ENCODE measurements at places on chromosomes 5 and 9. TPM values are rescaled to one million over a fixed set of nuclear protein-coding genes. Genes with fewer than 3 reads are reported as not detected.

DNA sequence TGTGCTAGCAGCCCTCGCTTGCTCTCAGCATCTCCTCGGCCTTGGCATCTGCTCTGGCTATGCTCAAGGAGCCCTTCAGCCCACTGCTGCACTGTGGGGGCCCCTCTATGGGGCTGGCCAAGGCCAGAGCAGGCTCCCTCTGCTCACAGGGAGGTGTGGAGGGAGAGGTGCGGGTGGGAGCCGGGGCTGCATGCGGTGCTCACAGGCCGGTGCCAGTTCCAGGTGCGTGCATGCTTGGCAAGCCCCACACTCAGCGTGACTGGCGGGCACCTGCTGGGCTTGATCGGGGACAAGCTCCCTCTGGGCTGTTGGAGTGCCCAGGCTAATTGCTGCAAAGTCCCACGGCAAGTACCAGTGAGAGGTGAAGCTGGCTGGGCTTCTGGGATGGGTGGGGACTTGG lies 170.5 kb downstream of the TRIM36 start:
- no peak for DNase-seq

DNA sequence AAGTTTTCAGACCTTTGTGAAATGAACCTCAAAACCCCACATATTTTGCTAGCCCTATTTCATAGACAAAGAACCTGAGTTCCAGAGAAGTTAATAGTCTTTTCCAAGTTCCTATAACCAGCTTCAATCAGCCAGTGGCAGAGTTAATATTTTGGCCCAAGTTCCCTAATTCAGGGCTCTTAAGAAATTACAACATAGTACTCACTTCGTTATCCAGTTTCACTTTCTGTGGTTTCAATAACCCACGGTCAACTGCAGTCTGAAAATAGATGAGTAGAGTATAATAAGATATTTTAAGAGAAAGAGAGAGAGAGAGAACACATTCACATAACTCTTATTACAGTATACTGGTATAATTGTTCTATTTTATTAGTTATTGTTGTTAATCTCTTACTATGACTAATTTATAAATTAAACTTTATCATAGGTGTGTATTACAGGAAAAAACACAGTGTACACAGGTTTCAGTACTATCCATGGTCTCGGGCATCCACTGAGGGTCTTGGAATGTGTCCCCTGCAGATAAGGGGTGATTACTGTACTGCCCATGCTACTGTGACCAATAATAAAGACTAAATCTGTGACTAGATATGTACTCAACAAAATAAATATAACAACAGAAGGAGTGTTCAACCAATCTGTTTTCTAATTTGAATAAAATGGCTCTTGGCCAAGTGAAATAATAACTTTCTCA lies 9.3 kb upstream of the MYOT start:
- DNase-seq: no peak

DNA sequence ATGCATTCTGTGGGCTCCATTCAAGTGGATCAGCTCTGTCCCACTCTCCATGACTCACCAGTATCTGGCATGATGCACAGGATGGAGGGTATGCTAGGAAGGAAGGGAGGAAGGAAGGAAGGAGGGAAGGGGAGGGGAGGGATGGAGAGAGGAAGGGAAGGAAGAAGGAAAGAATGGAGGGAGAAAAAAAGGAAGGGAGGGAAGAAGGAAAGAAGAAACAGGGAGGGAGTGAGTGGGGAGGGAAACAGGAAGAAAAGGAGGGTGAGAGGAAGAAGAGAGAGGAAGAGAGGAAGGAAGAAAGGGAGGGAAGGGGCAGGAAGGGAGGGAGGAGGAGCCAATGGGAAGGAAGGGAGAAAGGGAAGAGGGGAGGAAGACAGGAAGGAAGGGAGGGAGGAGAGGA lies 5.3 kb upstream of the BARHL1 start:
- DNase-seq: no peak

The LAMC3 gene
- total RNA-seq: not detected

The ZFP37 gene
- total RNA-seq: 1.3 TPM

The TUSC1 gene
- total RNA-seq: 5.1 TPM

Data from Calu3 (cell line).